ENCODE measurements at places on chromosomes 2 and 18.
A peak's percentile ranks its signal among the peaks of the same experiment; 100 is the strongest.

DNA sequence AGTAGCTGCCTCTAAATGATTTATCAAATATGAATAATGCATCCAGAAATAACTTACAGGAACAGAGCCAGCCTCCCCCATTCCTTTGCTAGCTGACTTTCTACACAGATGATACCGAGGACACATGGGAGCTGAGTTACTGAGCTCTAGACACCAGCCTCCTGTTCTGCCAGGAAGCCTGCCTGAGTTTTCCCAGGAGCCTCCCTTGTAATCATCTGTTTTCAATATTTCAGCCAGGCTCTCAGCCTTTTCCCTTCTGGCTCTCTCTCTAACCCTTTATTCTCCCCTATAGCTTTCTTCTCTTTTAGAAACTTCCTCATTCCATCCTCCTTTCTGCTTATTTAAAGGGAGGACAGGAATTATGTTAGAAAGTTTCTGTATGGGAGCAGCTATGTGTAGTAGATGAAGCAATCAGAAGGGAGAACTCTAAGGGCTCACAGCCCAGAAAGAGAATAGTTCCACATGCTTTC lies 911.6 kb downstream of the TDRD15 start:
- peak; percentile 71 for DNase-seq

- DNase-seq, result peak; percentile 93
Observed at GRCh38 chr2:217835931-217836891, 166.6 kb downstream of the TNS1 start.

DNA sequence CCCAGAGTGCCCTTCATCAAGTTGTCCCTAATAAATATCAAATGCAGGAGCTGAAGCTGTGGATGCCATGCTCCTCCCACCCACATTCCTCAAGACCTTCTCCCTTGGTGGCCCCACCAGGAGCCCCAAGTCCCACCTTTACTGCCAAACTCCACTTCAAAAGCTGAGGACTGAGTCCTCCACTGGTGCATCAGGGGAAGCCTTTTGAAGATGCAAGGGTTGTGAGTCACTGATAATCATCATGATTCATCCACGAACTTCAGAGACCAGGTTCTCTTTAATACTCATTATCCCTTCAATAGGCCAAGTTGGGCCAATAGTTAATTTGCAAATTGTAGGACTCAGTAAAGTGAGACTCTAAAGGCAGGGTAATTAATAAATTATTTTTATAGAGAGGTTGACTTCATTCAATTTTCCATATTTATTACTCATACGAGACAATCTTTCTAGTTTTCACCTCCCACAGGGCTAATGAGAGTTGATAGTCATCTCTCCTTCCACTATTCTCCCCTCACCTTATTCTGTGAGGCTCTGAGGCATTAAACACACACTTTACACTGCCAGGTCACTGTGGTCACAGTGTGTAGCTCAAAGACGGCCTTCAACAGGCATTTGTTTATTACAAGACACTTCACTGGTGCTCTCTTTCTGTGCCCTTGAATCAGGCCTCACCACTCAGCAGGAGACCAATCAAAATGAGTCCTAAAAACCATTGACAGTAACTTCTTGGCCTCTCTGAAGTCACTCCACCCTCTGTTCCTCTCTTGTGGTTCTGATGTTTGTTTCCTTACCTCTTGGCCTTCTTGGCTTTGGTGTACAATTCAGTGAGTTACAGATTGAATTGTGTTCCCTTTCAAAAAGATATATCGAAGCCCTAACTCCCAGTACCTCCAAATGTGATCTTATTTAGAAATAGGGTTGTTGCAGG lies 99.9 kb downstream of the TRIB2 start:
- no peak for DNase-seq

DNA sequence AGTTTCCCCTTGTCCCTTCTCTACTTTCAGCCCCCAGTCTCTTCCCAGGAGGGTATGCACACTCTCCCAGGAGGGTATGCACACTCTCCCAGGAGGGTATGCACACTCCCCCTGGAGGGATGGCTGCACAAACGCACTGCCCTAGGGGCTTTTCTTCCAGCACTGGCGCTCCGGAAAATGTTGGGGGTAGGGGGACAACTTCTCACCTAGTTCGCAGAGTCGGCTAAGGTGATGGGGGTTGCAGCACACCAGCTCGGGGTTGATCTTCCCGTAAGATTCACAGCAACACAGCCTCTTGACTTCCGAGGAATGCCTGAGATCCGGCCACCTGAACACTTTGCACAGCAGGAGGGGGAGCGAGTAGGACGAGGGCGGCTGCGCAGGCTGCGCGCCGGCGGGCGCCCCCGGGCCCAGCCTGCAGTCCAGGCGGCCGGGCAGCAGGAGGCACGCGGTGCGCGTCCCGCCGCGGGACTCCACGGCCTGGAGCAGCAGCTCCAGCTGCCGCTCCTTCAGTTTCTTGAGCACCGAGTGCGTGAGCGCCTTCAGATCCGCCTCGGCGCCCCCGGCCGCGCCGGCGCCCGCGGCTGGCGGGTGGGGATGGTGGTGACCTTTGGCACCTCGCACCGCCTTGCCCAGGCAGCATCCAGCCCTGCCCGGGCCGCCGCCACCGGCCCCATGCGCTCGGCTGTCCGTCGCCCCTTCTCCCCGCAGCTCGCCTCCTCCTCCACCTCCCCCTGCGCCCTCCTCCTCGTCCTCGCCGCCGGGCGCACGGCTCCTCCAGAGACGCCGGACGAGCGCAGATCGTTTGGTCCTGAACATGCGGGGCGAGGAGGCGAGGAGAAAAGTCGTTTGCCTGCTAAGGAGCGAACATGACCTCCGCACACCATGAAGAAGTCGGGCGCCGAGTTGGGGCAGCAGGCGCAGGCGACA lies 894 bp downstream of the SMAD7 start:
- peak; percentile 51 for DNase-seq

- DNase-seq, result no peak
Observed at GRCh38 chr2:55707751-55708150, 14.1 kb upstream of the PNPT1 start.

- no peak for DNase-seq
Observed at GRCh38 chr2:237232166-237232565, 146.5 kb downstream of the COPS8 start.

DNA sequence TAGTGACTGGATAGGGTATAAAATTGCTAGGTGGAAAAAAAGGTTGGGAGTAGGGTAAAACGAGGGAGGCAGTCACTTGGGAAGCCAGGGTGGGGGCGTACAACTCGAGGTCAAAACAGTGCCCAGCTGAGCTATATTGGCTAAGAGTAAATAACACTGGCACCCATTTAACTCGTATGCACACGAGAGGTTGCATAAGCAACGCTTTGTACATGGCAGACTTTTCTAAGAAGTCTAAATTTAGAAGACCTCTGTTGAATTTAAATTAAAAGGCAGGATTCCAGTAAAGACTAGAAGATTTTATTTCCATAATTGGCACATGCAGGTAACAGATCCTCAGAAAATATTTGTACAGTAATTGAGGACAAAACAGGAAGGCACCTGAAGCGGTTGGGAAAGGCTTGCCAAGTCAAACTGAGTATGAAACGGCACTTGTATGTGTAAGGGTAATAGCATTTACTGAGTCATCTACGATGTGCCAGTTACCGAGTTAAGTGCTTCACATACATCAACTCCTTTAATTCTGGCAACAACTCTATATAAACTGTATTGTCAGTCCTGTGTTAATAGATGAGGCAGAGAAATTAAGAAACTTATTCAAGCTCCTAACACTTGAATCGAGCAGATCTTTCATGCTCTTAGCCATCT lies 1.4 kb upstream of the MALT1 start:
- DNase-seq, result no peak

GRCh38 chr2:125405816-125406215 lies 1250.1 kb upstream of the GYPC start:
- DNase-seq, result peak; percentile 17

GRCh38 chr2:20132990-20133535 lies 81.6 kb upstream of the LAPTM4A start:
- no peak for DNase-seq

DNA sequence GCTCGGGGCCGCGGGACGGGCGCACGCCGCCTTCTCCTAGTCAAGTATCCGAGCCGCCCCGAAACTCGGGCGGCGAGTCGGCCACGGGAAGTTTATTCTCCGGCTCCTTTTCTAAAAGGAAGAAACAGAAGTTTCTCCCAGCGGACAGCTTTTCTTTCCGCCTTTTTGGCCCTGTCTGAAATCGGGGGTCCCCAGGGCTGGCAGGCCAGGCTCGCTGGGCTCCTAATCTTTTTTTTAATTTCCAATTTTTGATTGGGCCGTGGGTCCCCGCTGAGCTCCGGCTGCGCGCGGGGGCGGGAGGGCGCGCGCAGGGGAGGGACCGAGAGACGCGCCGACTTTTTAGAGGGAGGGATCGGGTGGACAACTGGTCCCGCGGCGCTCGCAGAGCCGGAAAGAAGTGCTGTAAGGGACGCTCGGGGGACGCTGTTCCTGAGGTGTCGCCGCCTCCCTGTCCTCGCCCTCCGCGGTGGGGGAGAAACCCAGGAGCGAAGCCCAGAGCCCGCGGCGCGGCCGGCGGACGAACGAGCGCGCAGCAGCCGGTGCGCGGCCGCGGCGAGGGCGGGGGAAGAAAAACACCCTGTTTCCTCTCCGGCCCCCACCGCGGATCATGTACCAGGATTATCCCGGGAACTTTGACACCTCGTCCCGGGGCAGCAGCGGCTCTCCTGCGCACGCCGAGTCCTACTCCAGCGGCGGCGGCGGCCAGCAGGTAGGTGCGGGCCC lies 617 bp downstream of the FOSL2 start:
- DNase-seq, result peak; percentile 82

DNA sequence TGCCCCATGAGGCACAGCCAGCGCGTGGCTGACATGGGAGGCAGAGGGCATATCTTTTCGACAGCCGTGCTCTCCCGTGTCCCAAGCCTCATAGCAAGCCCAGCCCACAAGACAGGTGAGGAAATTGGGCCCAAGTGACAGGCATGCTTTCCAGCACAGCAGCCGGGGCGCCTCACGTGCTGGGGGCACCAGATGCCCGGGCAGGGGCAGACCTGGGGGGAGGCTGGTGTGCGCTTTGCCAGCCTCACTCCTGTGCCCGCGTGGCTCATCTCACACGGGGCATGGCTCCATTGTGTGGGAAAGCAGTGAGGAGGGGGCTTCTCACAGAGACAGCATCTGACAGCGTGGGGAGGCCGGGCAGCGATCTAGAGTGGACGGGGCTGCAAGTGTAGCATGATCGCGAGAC lies 93.2 kb downstream of the USP40 start:
- DNase-seq, result no peak

DNA sequence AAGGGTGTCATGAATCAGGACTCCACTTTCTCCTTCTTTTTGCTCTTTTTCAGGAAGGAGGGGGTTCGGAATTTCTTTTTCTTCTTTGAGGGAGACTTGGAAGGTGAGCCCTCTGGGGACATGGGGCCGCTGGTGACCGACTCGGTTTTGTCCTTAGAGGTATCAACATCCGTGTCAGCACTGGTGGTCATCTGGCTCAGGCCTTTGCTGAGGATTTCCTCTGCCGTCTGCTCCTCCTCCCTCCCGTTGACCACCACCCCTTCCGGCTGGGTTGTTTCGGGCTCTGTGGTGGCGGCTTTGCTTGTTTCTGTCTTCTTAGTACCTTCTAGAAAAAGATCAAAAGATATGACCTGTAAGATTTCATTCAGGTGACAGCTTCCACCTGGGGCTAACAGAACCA lies 104.6 kb downstream of the ADD2 start:
- no peak for DNase-seq

DNA sequence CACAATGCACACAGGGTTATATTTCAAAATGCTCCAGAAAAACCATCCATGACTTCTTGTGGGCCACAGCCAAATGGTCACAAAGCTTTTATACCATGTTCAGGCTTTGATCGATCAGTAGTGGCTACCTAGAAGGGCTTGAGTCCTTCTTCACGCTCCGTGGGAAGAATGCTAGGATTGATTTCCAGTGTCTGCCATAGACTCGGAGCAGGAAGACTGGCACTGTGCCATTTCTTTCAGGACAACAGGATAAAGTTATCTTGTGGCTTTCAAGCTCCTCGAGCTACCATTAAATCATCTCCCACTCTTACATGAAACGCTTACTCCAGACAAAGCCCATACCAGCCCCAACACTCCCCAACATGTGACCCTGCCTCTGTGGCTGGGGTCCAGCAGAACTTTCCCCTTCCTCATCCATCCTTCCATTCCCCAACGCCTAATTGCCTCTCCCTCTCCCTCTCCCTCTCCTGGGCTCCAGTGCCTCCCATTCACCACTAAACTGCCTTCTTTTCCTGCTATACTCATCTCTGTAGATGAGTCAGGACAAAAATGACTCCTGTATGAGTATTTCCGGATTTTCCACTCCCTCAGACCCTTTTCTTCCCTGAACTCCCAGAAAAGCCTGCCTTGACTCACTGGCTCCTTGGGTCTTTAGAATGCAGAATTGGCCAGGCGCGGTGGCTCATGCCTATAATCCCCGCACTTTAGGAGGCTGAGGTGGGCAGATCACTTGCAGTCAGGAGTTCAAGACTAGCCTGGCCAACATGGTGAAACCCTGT lies 40.9 kb downstream of the ADD2 start:
- DNase-seq, result no peak

GRCh38 chr2:29123617-29124349 lies 8.6 kb downstream of the CLIP4 start:
- no peak for DNase-seq

DNA sequence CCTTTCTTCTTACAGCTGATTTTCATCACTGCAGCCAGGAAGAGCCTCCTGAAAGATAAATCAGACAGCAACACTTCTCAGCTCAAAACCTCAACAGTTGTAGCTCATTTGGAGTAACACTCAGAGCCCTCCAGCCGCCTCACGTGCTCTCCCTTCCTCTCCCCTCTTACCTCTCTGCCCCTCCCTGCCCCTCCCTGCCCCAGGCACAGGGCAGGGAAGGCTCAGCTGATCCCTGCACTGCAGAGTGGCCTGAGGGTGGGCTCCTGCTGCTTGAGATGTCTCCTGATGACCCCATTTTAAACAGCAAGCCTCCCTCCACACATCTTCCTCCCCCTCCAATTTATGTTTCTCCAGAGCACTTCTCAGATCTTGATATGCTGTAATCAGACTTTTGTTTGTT lies 54.4 kb downstream of the SH3YL1 start:
- DNase-seq, result no peak

- peak; percentile 35 for DNase-seq
Observed at GRCh38 chr2:118169359-118170005, 81.2 kb downstream of the INSIG2 start.

- peak; percentile 61 for DNase-seq
Observed at GRCh38 chr2:168801961-168802858, at the start of gene NOSTRIN. Gene NOSTRIN, plus strand, starts transcription at chr2:168802637. Its CDS starts 10 bp downstream, at chr2:168802647.

- peak; percentile 77 for DNase-seq
Observed at GRCh38 chr18:32093102-32093511, 1.4 kb downstream of the RNF138 start.

GRCh38 chr2:30422444-30423040 lies 24.5 kb upstream of the LCLAT1 start:
- peak; percentile 61 for DNase-seq

DNA sequence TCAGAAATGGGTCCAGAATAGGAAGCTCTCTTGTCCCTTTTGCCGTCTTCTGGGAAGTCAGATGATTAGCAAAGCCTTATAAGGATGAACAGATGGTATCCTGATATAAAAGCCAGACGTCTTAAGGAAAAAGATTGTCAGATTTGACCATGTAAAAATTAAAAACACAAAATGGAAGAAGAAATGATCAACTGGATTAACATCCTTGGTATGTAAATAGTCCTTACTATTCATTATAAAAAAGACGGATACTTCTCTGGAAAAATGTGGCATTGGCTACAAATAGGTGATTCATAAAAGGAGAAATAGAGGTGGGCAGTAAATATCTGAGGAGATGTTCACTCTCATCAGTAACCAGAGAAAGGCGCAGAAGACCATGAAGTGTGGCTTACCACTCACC lies 33.7 kb upstream of the SCLY start:
- no peak for DNase-seq

All from femur (tissue), 1 donor.